ENCODE measurements at places on chromosomes 2 and 18.
A peak's percentile ranks its signal among the peaks of the same experiment; 100 is the strongest.

- peak; percentile 3 for DNase-seq
Observed at GRCh38 chr2:143551971-143552650, 422.9 kb downstream of the ARHGAP15 start.

DNA sequence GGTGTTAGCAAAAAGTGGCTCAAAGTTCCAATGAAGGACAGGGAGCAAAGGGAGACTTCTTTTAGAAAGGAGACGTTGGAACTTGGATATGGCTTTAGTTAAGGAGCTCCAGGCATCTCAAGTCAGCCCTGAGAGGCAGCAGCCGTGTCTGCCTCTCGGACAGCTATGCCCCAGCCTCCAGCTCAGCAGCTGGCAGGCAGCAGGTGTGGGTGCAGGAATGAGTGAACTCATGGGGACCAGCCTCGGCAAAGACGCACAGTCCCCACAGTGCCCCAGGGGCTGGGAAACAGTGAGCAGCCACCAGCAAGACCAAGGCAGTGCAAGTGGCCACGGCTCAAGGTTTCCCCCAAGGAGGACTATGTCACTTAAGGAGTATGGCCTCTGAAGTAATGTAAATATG, 1.6 kb upstream of the LRRFIP1 start:
- DNase-seq = no peak

- no peak for DNase-seq
Observed at GRCh38 chr2:226971770-226972169, 135.9 kb downstream of the RHBDD1 start.

- peak; percentile 21 for DNase-seq
Observed at GRCh38 chr2:205261516-205262020, 420.7 kb upstream of the NRP2 start.

GRCh38 chr2:129798301-129798581, 181.2 kb upstream of the RAB6C start:
- DNase-seq = no peak

- DNase-seq = no peak
Observed at GRCh38 chr2:71839826-71840225, 307.8 kb downstream of the CYP26B1 start.

DNA sequence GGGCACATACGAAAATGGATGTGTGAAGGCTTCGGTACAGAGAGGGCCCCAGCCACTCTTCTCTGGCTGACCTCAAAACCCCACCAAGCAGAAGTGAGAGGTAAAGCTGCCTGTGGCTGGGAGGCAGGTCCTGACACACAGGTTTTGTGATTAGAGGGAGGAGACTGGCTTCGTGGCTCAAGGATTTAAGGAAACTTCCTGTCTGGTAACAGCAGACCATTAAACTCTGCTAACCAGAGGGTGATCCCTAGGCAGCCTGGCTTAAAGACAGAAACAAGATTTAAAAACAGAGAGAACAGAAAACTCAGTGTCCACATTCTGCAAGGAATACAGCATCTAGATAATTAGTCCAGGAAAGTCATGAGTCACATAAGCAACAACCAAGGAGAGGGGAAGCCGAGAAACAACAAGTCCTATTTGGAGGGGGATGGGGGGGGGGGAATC, 101.9 kb downstream of the NFATC1 start:
- DNase-seq = no peak

- peak; percentile 59 for DNase-seq
Observed at GRCh38 chr2:98149333-98149697, 62.3 kb downstream of the VWA3B start.

DNA sequence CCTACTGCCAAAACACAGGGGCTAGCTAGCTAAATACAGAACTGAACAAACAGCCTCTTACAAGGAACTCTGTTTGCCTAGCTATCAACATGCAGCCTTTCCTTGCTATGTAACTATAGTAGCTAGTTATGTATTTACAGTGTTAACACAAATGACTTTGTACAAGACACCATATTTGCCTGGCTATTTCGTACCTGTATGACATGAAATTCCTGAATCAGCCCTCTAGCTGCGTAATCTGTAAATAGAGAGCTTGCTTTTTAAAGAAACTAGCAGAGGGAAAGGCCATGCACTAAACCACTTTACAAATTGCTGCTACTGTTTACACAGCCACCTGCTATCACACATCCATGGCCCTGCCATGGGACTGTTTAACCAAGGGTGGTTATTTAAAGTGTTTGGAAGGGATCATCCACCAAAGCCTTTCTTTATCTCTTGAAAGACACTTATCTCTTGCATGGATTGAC, 248.7 kb downstream of the TFCP2L1 start:
- DNase-seq = no peak

- no peak for DNase-seq
Observed at GRCh38 chr2:233342301-233342700, 12.0 kb upstream of the DGKD start.

DNA sequence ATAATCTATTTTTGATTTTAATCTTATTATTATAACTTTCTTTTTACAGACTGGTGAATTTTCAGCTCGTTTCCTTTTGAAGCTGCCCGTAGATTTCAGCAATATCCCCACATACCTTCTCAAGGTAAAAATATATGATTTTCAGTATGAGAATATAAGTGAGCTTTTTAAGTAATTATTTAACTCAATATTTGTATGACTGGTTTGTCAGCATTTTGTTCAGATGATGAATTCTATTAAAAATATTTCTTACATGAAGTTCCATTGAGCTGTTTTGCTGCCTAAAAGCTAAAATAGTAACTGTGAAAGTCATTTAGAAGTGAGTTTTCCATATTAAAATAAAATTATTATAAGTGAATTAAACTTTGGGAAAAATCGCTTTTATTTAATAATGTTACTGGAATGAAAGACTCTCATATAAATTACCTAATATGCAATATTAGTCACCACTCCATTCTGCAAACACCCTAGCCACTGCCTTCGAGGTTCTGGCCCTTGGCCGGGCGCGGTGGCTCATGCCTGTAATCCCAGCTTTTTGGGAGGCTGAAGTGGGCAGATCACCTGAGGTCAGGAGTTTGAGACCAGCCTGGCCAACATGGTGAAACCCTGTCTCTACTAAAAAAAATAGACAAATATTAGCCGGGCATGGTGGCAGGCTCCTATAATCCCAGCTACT, 155.3 kb downstream of the BABAM2 start:
- DNase-seq = no peak

- DNase-seq = no peak
Observed at GRCh38 chr18:10508591-10508990, 17.2 kb upstream of the NAPG start.

GRCh38 chr2:15316370-15316814, 244.7 kb downstream of the NBAS start:
- no peak for DNase-seq

- peak; percentile 32 for DNase-seq
Observed at GRCh38 chr18:49548229-49548636, 13.6 kb upstream of the LIPG start.

GRCh38 chr18:54926593-54927325, 32.5 kb downstream of the CCDC68 start:
- peak; percentile 19 for DNase-seq

DNA sequence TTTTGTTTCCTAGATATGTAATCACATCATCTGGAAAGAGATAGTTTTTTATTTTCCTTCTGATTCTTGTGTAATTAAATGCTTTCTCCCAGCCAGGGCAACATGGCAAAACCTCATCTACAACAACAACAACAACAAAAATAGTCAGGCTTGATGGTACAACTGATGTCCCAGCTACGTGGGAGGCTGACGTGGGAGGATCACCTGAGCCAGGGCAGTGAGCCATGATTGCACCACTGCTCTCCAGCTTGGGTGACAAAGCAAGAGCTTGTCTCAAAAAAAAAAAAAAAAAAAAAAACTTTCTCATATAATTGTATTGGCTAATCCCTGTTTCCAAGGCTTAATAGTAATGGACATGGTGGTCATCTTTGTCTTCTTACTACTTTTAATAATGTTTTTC, 26.4 kb upstream of the PGAP1 start:
- DNase-seq = no peak
